ENCODE measurements at places on chromosomes 16 and 17.

DNA sequence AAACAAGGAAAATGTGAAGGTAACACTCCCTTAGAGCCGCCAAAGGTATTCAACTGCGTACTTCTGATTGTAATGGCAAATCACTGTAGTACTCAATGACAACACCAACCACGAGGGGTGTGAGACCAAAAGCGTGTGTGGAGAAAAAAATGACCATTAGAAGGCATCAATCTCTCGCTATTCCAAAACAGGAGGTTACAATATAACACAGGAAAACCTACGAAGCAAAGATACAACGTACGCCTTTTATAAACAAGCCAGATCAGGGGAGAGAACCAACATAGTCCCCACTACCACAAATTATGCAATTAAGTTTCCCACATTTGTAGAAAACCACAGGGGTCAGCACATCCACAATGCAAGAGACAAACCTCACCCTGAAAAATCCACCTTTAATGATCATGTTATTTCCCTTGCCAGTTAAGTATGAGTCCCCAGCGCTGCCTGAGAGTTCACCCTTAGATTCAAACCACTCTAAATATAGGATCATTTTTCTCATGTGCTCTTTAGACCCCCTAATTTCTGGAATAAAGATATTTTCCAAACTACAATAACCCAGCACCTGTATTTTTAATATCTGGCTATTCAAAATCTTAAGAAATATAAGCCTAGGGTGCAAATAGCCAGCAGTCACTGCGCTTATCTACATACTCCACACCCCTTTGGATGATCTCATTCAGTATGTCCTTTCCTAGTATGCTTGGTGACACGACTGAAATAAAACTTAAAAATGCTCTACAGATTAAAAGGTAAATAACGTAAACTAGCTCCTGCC is 12.4 kb downstream of the TEX14 start:
- DNase-seq, result peak; percentile 33

DNA sequence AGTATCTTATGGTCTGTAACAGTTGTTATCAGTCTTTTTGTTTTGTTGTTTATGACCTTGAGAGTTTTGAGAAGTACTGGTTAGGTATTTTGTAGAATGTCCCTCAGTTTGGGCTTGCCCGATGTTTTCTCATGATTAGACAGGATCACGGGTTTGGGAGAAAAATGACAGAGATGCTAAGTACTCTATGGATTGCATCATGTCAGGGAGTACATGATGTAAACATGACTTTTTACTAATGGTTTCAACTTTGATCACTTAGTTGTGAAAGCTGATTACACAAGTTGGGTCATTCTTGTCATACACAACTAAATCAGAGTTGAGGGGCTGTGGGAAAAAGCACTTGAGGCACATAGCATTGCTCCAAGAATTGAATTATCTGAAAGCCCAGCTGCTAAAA is 94.7 kb upstream of the SIAH1 start:
- peak; percentile 14 for DNase-seq

- no peak for DNase-seq
These were observed 115.0 kb upstream of the CIBAR2 start for GRCh38 chr16:85227084-85227945.

GRCh38 chr16:70255574-70255973 is 3.8 kb upstream of the EXOSC6 start:
- no peak for DNase-seq

GRCh38 chr16:23114131-23114904 is 34.9 kb downstream of the USP31 start:
- no peak for DNase-seq

- DNase-seq, result no peak
These were observed 1.3 kb downstream of the NLK start for GRCh38 chr17:28043741-28044140.

DNA sequence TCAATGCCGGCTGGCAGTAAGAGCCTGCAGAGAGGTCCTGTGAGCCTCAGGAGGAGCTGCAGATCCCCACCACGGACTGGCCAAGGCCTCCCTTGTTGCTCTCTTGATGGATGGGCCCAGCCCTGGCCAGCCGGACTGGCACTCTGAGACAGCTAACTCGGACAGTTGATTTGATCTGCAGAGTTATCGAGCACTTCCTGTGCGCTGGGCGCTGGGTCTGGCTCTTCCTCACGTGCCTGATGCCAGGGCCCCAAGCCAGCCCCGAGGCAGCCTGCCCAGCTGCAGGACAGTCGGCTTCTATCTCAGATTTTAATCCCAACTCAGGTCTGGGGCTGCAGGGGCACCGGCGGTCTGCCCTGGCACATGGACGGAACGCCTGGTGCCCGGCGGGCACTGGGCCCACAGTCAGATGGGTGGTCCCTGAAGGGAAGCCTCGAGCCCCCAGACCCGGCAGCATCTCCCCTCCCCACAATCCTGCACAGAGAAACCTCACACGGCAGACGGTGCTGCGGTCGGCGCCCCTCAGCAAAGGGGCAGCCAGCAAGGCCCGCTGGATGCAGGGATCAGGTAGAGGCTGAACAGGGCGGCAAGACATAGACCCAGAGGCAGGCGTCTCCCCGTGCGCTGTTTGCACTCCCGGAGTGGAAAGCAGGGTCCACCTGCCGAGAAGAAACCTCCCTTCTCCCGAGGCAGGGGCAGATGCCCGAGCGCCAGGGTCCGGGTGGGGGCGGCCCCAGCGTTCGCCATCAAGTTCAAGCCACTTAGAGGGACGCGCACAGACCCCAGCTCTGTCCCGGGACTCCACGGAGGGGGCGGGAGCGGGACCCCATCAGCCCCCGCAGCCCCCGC is 34.0 kb downstream of the TIMM22 start:
- no peak for DNase-seq

- DNase-seq, result no peak
These were observed 63.6 kb downstream of the PLCG2 start for GRCh38 chr16:81842564-81843242.

DNA sequence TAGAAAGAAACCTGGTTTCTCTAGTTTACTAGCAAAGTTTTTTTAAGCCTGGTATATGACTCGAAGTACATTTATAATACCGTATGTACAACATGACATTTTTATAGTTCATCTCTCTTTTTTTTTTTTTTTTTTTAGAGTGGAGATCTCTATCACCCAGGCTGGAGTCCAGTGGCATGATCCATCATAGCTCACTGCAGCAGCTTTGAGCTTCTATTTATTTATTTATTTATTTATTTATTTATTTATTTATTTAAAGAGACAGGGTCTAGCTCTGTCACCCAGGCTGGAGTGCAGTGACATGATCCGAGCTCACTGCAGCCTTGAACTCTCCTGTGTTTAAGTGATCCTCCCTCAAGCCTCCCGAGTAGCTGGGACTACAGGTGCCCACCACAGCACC is 25.9 kb upstream of the VPS4A start:
- no peak for DNase-seq

DNA sequence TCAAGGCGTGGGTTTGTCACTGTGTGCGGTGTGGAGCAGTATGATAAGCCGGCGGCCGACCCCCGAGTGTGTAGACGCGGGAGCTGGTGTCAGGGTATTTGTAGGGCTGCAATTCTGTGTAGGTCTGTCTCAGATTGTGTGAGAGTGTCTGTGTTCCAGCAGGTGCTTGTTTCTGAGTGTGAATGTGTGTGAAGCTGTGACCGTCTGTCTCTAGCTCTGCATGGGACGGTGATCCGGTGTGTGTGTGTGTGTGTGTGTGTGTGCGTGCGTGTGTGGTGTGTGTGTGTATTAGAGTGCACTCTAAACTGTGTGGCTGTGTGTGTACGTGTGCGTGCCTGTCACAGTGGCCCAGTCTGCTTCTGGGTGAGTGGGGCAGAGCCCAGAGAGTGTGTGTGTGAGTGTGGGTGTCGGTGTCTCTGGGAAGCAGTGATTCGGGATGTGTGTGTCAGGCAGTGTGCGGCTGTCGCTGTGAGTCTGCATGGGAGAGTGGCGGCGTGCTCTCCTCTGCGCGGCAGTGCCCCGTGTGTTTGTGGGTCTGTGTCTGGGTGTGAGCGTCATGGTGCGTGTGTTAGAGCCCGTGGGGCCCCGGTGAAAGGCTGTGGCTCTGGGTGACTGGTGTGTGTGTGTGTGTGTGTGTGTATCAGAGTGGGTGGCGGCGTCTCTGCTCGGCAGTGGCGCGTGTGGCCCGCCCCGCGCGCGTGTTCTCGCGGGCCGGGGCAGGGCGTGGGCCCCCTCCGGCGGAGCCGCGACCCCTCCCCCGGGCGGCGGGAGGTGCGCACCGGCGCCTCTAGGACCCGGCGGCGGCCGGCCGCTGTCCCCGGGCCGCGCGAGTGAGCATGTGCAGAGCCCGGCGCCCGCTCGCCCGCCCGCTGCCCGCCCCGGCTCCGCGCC is at the start of gene WSCD1:
TSS of gene WSCD1 (plus strand) at position 841 of the 891 bp plus-strand sequence. CDS start 10,280 bp downstream, outside the sequence.
- no peak for DNase-seq
